Occipital lobe (tissue), 3 donors: ENCODE measurements at places on chromosomes 1 and 21. TPM values are rescaled to one million over a fixed set of nuclear protein-coding genes. Genes with fewer than 3 reads are reported as not detected.

DNA sequence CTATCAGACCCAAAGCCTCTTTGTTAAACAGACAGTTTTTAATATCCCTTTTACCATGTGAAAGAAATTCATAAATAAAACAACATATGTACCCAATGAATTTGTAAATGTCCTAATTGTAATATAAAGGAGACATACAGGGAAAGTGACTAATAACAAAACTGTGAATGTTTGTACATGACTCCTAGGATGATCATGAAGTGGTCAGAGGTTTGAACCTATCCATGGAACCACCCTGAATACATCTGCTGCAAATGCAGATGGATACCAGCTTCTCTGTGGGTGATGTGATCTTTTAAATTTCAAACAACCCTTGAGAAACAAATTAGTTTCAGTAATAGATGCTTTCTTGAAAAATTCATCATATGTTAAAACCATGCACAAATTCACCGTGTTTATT is 16.7 kb upstream of the ACBD3 start:
- no peak for DNase-seq

DNA sequence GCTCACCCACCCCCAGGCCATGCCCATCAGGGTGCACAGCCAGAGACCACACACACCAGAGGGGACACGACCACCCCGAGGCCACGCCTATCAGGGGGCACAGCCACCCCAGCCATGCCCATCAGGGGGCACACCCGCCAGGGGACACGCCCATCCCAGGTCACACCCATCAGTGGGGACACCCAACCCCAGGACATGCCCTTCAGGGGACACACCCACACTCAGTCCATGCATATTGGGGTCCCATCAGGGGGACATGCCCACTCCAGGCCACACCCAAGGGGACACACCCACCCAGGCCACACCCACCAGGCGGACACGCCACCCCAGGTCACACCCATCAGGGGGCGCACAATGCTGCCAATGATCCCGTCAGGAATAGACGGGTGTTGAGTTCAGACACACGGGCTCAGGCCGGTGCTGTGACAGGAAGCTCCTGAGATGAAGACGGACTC is 20.7 kb downstream of the MCM3AP start:
- no peak for DNase-seq

GRCh38 chr1:64678366-64678765 is 66.5 kb upstream of the RAVER2 start:
- no peak for DNase-seq

GRCh38 chr1:117308311-117308916 is 58.8 kb upstream of the MAN1A2 start:
- DNase-seq = no peak

Gene KRTAP19-8
- total RNA-seq = not detected

GRCh38 chr1:87928623-87929022 is 599.9 kb downstream of the LMO4 start:
- DNase-seq = no peak

DNA sequence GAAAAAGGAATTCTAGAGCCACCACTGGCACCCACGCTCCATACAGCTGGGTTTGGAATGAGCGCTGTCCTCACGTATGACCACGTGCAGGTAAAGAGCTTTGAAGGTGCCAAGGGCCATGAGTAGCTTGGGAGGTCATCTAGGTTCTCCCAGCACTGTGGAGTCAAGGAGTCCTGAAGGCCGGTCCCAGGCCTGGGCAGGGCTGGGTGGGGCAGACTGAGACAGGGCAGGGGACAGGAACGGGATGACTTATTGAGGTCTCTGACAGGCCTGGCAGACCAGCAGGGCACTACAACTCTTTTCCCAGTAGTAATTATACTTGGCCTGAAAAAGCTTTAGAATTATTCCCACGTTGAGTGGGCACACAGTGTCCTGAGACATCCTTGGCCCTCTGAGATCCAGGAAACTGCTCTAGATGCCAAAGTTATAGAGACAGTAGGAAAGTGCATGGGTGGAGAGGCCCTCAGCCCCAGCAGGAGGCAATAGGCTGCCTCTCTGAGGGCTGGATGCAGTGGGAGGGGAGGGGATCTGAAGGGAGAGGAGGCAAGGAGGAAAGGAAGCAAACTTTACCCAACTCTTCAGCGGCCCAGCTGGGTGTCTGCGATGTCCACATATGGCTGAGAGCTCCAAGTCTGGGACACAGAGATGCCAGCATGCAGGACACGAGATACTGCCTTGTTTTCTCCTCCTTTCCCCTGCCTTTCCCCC is 1.8 kb upstream of the CDA start:
- no peak for DNase-seq

Gene PCAT6
- not detected for total RNA-seq

DNA sequence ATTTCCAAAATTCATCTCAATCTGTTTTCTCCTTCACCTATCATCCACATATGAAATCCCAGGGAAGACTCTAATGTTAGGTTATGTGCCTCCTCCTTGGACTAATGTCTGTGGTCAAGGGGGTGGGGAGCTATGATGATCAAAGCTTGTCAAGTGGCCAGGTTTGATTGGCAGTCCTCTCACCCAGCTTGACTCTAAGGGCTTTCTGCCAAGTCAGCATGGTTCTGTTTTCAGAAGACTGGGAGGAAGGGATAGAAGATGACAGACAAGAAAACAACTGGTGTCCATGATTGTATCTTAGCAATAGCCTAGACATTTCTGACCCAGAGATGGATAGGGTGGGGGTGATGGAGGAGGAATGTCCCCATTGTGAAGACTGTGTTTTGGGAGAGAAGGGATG is 9.1 kb upstream of the THEM5 start:
- DNase-seq = no peak

Gene OR10T2
- total RNA-seq = not detected

DNA sequence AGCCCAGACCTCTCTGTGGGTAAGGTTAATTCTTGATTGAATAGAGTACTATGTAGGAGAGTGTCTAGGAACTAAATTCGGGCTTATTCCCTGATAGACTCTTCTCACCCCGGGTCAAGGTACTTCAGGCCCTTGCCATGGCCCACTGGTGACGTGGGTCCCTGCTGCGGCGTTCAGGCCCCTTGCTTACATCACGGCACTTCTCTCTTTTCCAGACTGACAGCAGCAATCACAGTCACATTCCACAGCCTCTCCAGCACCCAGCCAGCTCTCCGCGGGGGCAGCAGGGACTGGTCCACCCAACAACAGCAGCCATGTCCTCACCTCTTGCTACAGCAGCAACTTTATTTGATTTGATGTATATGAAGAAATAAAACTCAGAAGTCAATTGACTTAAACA is 401.2 kb upstream of the VAMP3 start:
- no peak for DNase-seq

GRCh38 chr1:181429462-181429861 is 53.9 kb upstream of the CACNA1E start:
- DNase-seq = no peak

Gene RFX5
- total RNA-seq = 25.0 TPM

DNA sequence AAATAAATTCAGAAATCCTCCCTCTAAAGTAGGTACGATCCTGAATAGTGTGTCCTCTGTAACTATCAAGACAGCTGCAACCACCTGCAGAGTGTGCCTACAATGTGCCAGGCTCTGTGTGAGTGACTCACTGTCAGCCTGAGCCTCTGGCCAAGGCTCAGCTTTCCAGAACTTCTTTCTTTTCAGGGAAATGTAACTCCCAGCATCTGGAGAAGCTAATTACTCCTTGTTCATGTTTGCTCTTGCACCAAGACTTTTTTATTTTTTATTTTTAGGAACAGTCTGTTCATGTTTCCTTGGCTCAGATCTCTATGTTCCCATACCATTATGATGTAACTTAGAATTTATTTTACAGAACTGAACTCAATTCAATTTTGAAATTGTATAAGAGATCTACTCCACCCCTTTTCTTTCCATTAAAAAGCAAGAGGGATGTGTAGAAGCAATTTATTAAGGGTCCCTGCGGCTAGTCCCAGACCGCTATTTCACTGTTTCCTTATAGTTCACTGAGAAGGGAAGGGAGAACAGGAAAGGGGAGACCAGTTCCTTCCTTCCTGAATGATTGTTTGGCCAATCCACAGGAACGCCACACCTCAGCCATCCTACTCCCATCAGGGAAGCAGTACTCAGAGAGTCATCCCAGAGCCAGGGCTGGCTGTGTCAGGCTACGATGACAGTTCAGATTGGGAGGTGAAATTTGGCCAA is 112.4 kb upstream of the ZNF648 start:
- peak; percentile 60 for DNase-seq

DNA sequence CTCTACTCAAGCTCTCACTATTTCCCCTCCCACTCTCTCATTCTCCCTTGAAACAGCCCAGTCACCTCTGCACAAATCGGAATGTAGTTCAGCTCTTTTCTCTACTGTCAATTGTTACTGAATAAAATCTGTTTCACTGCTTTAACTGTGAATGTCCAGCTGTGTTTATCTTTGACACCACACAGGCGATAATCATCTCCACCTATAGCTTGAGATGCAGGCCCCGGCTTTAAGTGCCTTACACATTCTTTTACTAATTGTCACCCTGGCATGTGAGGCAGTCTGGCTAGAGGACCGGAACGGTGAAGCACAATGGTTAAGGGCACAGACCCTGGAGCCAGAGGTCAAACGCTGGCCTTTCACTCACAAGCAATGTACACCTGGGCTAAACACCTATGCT is 122.8 kb upstream of the C8B start:
- no peak for DNase-seq
